ENCODE measurements at places on chromosomes 1 and 21.

DNA sequence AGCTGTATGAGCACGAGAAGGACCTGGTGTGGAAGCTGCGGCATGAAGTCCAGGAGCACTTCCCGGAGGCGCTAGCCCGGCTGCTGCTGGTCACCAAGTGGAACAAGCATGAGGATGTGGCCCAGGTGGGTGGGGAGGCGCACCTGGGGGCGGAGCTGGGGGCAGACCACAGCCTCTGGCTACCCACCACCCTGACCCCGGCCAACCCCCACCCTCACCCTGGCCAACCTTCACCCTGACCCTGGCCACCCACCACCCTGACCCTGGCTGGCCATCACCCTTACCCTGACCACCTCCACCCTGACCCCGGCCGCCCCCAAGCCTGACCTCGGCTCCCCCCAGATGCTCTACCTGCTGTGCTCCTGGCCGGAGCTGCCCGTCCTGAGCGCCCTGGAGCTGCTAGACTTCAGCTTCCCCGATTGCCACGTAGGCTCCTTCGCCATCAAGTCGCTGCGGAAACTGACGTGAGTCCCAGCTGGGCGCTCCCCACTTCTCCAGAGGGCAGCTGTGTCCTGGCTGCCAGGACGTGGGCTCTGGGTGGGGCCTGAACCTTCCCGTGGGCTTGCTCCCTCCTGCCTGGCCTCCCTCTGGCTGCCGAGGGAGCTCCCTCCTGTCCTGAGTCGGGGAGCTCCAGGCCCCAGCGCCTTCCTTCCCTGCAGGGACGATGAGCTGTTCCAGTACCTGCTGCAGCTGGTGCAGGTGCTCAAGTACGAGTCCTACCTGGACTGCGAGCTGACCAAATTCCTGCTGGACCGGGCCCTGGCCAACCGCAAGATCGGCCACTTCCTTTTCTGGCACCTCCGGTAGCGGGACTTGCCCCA, 69.5 kb downstream of the PIK3CD start:
- DNase-seq: no peak

DNA sequence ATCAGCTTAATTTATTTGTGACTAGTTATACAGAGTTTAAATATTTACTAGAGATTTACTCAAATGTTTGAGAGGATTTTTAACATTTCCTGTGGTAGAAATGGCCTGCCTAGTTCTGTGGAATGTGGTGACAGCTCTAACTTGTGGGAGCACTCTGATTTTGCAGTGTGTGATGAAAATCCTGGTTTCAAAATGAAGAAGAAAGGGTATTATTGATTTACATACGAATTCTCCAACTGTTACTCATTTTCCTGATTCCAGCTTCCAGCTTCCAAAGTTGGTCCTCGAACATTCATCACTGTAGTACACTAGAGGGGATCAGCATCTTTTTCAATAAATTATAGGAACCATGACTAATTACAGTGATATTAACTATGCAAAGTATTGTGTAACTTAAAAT, 462.7 kb upstream of the PKN2 start:
- no peak for DNase-seq

DNA sequence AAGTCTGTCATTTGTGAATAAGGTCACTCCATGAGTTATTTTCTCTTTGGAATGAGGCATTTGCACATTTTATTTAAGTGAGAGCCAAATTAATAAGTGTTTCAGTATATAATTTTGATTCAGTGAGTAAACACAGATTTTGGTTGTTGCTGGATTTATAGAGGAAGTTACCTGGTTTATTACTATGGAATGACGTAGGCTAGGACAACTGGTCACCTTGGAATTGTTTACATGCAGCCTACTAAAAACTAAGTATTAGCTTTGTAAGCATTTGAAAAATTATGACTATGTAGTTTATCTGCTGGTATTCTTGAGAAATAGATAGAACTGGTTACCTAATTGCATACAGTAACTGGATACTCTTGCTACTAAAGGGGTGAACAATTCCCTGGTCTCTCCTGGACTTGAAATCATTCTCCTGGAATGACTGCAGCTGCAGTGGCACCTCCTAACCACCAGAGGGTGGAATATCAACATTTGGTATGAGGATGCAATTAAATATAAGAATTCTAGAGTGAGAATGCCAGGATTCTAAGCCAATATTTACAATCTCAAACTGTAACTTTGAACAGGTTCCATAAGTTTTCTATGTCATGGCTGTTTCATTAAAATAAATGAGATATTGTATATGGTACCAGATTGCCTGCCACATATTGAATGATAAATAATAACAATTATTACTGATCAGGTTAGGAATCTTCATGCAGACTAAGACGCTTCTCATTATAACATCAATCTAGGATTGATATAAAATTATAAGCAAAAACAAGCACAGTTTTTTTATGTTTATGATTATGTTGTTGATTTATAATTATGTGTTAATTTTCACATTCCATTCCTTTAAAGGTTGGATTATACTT, 3.5 kb upstream of the KRTAP27-1 start:
- DNase-seq: no peak

- DNase-seq: no peak
Measured at GRCh38 chr1:112172294-112172882, 182.9 kb upstream of the KCND3 start.

DNA sequence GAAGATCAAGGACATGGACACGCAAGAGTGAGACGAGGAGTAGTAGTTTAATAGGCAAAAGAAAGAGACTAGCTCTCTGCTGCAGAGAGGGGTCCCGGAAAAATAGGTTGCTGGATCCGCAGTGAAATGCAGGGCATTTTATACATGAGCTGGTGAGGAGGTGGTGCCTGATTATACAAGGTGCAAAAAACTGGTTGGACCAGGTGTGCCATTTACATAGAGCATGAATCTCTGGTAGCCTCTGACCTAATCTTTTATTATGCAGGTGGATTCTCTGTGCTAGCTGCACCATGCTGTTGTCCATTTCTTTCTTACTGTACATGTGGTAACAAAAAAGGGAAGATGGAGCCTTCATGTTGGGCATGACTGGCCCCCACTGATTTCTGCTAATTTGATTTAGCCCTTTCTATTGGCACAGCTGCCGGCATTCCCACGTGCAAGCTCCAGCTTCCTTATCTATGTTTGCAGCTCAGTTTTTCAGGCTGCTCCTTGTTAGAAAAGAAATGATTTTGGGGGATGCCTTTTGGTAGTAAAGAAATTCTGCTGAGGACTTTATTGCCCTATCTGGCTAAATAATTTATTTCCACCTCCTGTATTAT, 548.1 kb downstream of the BRINP3 start:
- no peak for DNase-seq

- DNase-seq: no peak
Measured at GRCh38 chr1:85296980-85297379, 20.5 kb upstream of the BCL10 start.

- no peak for DNase-seq
Measured at GRCh38 chr1:8065369-8065768, 39.3 kb upstream of the ERRFI1 start.

DNA sequence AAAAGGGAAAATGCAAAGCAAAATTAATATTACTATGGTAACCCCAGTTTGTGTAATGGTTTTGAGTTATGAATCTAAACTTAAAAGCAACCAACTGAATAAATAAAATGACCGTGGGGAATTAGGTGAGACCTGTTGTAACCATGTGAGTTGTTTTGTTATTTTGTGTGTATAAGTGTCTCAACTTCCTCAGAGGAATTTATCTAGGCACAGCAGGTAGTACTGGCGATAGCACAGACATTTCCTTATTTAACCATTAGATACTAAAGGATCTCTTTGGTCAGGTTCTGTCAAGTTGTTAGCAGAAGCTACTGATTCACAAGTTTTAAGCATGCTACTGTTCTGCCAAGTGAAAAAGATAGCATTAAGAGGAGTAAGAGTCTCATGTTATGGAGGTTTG, 39.3 kb upstream of the LRRC7 start:
- DNase-seq: no peak

- no peak for DNase-seq
Measured at GRCh38 chr21:44503901-44504399, 36.0 kb downstream of the KRTAP10-1 start.

- DNase-seq: no peak
Measured at GRCh38 chr1:74340656-74341055, 105.5 kb downstream of the TNNI3K start.

GRCh38 chr1:215002471-215002870, 80.1 kb upstream of the KCNK2 start:
- DNase-seq: no peak

GRCh38 chr21:38645282-38645681, 147.0 kb upstream of the ERG start:
- no peak for DNase-seq

GRCh38 chr1:21089731-21090130, 87.0 kb downstream of the EIF4G3 start:
- no peak for DNase-seq

GRCh38 chr21:46661642-46662366, 26.3 kb downstream of the PRMT2 start:
- peak; percentile 79 for DNase-seq

DNA sequence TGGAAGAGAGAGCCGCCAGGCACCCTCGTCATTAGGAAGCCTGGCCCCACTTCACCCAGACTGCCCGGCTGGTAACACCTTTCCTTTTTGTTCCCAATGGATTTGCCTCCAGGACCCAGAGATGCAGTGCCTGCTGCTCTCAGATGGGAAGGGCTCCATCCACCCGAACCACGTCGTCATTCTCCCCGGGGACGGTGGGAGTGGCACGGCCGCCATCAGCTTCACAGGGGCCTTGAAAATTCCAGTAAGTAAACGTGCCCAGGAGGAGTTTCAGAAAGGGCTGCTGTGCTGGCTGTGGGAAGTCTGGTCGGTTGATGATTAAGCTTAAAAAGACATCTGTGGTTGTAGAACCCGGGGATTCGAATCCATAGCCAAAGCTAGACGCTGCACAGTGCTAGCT, 45.2 kb downstream of the SLC37A1 start:
- DNase-seq: no peak

- DNase-seq: peak; percentile 95
Measured at GRCh38 chr1:155135415-155136028, at the start of gene SLC50A1. Gene SLC50A1 (plus strand): TSS chr1:155135852. CDS start chr1:155135912, 60 bp downstream.

- no peak for DNase-seq
Measured at GRCh38 chr1:228783418-228784040, 48.2 kb downstream of the RHOU start.

GRCh38 chr21:38072489-38072888, 156.2 kb upstream of the KCNJ6 start:
- DNase-seq: no peak

GRCh38 chr1:246302711-246303317, 204.3 kb downstream of the SMYD3 start:
- no peak for DNase-seq

DNA sequence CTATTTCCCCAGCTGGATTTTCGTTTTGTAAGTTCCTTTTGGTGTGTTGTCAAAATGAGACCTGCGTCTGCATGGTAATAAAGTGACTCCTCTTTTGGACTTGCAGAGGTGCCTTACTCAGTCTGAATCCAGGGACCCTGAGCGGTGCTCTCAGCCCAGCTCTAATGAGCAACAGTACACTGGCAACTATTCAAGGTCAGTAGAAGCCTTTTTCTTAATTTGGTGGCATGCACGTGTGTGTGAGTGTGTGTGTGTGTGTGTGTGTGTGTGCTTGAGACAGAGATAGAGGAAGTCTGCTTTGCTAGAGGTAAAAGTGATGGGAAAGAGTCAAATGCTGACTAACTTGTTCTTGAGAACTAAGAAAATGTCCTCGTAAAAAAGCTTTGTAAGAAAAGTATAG, 105.4 kb downstream of the CD247 start:
- no peak for DNase-seq

GRCh38 chr1:101080859-101081258, 55.3 kb upstream of the DPH5 start:
- no peak for DNase-seq

DNA sequence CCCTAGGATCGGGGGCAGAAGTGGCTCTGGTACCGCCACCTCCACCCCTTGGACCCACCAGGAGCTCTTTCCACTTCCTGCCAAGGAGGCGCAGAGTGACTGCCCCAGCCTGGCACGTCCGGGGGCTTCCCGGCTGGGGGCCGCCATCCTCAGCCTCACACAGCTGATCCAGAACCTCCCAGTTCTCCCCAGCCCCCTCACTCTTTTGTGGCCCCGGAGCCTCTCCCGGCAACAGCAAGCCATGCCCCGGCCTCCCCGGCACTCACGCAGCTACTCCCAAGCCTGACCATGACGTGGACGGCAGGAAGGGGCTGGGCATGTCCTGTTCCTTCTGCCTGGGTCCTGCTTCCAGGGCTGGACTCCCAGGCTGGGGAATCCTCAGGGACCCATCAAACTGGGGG, 17.1 kb downstream of the TP73 start:
- DNase-seq: no peak

GRCh38 chr1:239893127-239893731, 198.5 kb upstream of the FMN2 start:
- peak; percentile 27 for DNase-seq

- no peak for DNase-seq
Measured at GRCh38 chr1:103144681-103145080, 36.4 kb upstream of the COL11A1 start.
